ENCODE measurements at places on chromosomes 3 and 15.

GRCh38 chr3:53495520-53496391 is 1.3 kb downstream of the CACNA1D start:
- peaks cover 58% of the 10 kb centered on the region for H3K27me3 ChIP-seq
- DNase-seq, result peak; percentile 49
- no peak overlapping the region for H3K27ac ChIP-seq
- peak overlapping the region; percentile 82 for H3K4me3 ChIP-seq
- peaks cover 66% of the 10 kb centered on the region for H3K4me1 ChIP-seq

DNA sequence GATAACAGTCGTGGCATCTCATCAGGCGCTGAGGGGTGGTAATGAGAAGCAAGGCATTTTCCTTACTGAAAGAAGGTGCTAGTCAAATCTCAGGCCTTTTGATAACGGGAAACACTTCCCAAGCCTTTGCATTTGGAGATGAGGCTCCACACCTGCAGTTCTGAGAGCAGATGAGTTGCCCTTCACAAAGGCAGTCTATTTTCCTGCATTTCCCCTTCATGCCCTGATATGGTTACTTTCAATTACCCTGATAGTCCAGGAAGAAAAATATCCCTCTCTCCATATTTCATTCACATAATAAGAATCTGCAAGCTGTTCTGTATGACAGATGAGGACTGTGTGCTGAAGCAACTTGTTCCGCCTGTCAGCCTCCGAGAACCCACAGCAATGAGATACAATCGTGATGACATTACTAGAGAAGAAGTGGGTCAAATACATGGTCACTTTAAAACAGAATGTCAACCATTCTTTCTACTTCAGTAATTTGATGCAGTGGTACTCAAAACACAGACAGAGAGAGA is 25.0 kb downstream of the FHIT start:
- H3K36me3 ChIP-seq, result no peaks in the 10 kb centered on the region
- H3K27me3 ChIP-seq, result peaks cover 5% of the 10 kb centered on the region
- H3K27ac ChIP-seq, result no peak overlapping the region

DNA sequence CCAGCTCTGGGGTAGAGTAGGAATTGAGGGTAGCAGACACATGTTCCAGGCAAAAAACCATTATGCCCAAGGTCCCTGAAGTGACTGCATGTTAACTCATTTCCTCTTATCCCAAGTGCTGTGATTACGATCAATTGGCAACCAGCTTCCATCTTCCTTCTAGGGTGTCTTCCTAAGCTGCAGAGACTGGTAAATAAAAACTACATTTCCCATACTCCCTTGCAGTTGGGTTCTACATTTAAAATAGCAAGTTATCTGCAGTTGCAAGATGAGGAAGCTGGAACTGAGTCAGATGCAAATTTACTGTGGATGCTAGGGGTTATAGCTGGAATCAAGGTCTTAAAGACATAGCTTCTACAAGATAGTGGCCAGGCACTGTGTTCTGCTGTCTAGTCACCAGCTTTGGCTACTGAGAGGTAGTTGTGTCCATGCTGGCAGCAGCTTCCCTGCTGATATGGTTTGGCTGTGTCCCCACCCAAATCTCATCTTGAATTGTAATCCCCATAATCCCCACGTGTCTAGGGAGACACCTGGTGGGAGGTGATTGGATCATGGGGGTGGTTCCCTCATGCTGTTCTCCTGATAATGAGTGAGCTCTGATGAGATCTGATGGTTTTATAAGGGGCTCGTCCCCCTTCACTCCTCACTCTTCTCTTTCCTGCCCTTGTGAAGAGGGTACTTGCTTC is 51.3 kb upstream of the FBN1 start:
- no peak overlapping the region for H3K4me3 ChIP-seq
- H3K27ac ChIP-seq, result peak overlapping the region; percentile 47
- no peaks in the 10 kb centered on the region for H3K4me1 ChIP-seq
- no peaks in the 10 kb centered on the region for H3K36me3 ChIP-seq
- DNase-seq, result no peak

- no peak overlapping the region for H3K4me3 ChIP-seq
- H3K4me1 ChIP-seq, result peaks cover 22% of the 10 kb centered on the region
- H3K27ac ChIP-seq, result no peak overlapping the region
- no peaks in the 10 kb centered on the region for H3K36me3 ChIP-seq
Observed at GRCh38 chr3:58564456-58565160, 12.6 kb downstream of the FAM107A start.

GRCh38 chr15:69718916-69719315 is 266.3 kb downstream of the RPLP1 start:
- H3K27ac ChIP-seq, result no peak overlapping the region
- H3K27me3 ChIP-seq, result peaks cover 16% of the 10 kb centered on the region
- H3K4me3 ChIP-seq, result no peak overlapping the region
- H3K4me1 ChIP-seq, result peaks cover 12% of the 10 kb centered on the region

- peaks cover 57% of the 10 kb centered on the region for H3K36me3 ChIP-seq
- peak overlapping the region; percentile 96 for H3K27ac ChIP-seq
- H3K4me1 ChIP-seq, result peaks cover 34% of the 10 kb centered on the region
- H3K4me3 ChIP-seq, result no peak overlapping the region
Observed at GRCh38 chr15:93026380-93026817, 62.6 kb downstream of the RGMA start.

DNA sequence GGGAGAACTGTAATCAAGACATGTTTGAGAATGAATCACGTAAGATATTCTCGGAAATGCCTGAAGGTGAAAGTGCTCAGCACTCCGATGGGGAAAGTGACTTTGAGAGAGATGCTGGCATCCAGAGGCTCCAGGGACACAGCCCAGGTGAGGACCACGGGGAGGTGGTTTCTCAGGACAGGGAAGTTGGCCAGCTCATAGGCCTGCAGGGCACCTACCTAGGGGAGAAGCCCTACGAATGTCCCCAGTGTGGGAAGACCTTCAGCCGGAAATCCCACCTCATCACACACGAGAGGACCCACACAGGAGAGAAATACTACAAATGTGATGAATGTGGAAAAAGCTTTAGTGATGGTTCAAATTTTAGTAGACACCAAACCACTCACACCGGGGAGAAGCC is 19.8 kb downstream of the ZSCAN2 start:
- peaks cover 100% of the 10 kb centered on the region for H3K36me3 ChIP-seq
- DNase-seq, result no peak
- H3K4me3 ChIP-seq, result no peak overlapping the region
- no peaks in the 10 kb centered on the region for H3K4me1 ChIP-seq

DNA sequence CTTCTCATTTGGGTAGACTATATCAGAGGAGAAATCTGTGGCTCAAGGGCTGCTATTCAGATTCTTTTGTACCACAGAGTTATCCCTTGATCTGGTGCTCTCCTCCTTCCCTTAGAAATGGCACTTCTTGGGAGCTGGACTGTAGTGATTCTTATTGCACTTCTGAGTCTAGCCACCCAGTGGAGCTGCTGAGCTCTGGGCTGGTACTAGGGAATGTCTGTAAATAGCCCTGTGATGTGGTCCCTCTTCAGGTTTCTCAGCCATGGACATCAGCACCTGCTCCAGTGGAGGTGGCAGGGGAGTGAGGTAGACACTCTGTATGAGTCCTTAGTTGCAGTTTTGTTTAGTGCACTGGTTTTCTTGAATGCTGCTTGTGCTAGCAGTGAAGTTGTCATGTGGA is 1292.6 kb downstream of the SI start:
- DNase-seq, result peak; percentile 36
- no peak overlapping the region for H3K4me3 ChIP-seq
- H3K36me3 ChIP-seq, result no peaks in the 10 kb centered on the region

- H3K4me3 ChIP-seq, result no peak overlapping the region
- no peak overlapping the region for H3K27ac ChIP-seq
- peaks cover 3% of the 10 kb centered on the region for H3K27me3 ChIP-seq
- peaks cover 5% of the 10 kb centered on the region for H3K4me1 ChIP-seq
- no peak for DNase-seq
Observed at GRCh38 chr3:30847592-30847991, 46.9 kb downstream of the GADL1 start.

- H3K36me3 ChIP-seq, result no peaks in the 10 kb centered on the region
- no peak overlapping the region for H3K4me3 ChIP-seq
- peak overlapping the region; percentile 11 for H3K27ac ChIP-seq
- DNase-seq, result no peak
Observed at GRCh38 chr15:63434576-63435186, 53.0 kb upstream of the CA12 start.

DNA sequence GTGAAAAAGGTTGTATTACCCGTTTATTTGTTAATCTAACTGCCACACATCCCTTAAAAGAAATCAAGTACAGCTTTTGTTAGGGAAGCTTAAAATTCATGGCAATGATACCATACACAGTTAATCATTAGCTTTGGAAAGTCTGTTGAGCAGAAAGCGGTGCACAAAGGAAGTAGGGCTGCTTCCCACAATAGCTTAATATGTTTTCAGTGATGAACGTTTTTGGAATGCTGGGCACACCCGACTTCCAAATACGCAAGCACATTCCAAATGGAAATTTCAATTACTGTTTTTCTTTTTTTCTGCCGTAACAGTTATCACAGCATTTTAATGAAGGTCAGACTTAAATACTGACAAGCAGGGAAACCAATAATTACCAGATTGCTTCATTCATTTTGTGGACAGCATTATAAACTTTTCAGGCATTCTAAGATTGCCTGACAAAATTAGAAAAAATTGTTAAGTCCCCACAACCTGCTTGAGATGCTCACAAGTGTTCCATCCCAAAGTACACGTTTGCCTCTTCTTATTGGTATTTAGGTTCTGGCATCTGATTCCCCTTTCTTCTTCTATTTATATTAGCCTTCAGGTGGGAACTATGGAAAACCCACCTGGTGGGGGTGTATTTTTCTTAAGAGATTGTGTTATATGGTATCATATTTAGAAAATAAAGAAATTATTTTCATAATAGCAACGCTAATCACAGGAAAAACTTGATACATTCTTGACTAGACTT is 1.1 kb upstream of the ECT2 start:
- H3K27ac ChIP-seq, result no peak overlapping the region
- H3K4me1 ChIP-seq, result peaks cover 31% of the 10 kb centered on the region
- DNase-seq, result no peak
- H3K27me3 ChIP-seq, result peaks cover 2% of the 10 kb centered on the region
- H3K4me3 ChIP-seq, result peak overlapping the region; percentile 97
- H3K36me3 ChIP-seq, result peaks cover 18% of the 10 kb centered on the region

- no peak for DNase-seq
- peak overlapping the region; percentile 14 for H3K27ac ChIP-seq
- H3K36me3 ChIP-seq, result peaks cover 71% of the 10 kb centered on the region
- peaks cover 28% of the 10 kb centered on the region for H3K4me1 ChIP-seq
Observed at GRCh38 chr3:11549580-11550140, 94.1 kb downstream of the VGLL4 start.

DNA sequence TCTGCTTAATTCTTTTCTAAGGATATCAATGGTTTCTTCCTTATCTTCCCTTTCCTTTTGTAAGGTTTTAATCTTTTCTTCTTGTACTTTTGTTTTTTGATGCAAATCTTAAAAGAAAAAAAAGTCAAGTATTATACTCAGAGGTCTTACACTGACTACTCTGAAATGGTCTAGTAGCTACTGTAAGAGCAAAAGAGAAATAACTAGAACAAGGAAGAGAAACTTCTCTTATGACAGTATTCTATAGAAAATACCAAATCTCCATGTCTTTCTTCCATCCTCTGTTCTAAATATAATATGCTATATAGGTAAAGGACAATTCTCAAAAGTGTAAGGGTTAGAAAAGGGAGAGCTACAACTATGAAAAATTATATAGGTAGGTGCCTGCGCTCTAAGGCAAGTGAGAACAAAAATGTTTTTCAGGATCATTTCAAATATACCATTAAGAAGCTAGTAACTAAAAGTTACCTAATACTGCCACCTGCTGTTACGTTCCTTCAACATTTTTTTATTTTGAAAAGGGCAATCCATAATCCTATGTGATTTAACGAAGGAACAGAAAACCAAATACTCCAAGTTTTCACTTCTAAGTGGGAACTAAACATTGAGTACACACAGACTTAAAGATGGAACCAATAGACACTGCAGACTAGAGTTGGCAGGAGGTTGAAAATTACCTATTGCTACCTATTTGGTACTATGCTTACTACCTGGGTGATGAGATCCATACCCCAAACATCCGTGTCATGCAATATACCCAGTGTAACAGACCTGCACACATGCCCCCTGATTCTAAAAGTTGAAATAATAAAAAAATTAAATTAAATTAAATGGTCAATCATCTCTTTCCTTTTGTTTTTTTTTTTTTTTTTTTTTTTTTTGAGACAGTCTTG is 36.7 kb downstream of the CIP2A start:
- H3K36me3 ChIP-seq, result peaks cover 5% of the 10 kb centered on the region
- no peak for DNase-seq
- H3K4me1 ChIP-seq, result no peaks in the 10 kb centered on the region

DNA sequence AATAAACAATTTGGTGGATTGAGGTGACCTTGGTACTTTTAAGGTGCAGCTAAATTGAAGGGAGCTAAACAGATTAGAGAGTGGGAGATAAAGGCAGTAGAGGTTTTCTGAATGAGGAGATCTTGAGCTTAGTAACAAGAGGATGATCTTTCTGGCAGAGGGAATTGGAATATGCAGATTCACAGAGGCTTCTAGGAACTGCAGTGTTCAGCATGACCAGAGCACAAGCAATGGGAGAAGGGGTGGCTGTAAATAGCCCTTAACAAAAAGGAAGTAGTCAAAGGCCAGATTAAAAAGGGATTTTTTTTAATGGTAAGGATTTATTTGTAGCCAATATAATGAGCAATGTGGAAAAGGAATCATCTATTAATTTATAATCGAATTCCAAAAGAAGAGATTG is 5.7 kb upstream of the BNIP2 start:
- H3K4me3 ChIP-seq, result no peak overlapping the region
- peaks cover 34% of the 10 kb centered on the region for H3K27me3 ChIP-seq
- no peaks in the 10 kb centered on the region for H3K36me3 ChIP-seq
- H3K4me1 ChIP-seq, result peaks cover 4% of the 10 kb centered on the region
- no peak for DNase-seq

DNA sequence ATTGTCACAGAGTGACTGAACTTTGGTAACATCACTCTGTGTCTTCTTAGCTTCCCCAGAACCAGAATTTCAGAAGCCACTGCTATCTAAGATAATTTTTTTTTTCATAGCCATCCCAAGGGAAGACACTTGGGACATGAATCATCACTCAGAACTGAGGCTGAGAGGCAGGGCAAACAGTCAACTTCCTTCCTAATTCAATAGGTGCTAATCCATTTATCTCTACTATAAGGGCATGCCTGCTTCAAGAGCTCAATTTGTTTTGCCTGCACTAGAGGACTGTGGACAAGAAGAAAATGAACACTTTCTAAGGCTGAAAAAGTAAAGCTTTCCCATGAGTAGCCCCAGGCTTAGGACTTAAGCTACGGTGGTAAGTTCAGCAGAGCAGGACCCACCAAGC is 56.7 kb upstream of the MYRIP start:
- DNase-seq, result no peak
- H3K27me3 ChIP-seq, result peaks cover 5% of the 10 kb centered on the region
- H3K4me3 ChIP-seq, result no peak overlapping the region
- H3K27ac ChIP-seq, result no peak overlapping the region
- no peaks in the 10 kb centered on the region for H3K36me3 ChIP-seq

GRCh38 chr15:43799945-43800285 is at the start of gene SERINC4:
TSS of gene SERINC4 (minus strand) at chr15:43800220. CDS start at chr15:43799986, 234 bp downstream.
- H3K4me1 ChIP-seq, result peaks cover 63% of the 10 kb centered on the region
- peaks cover 65% of the 10 kb centered on the region for H3K36me3 ChIP-seq
- DNase-seq, result no peak
- H3K27me3 ChIP-seq, result no peaks in the 10 kb centered on the region

- H3K27ac ChIP-seq, result no peak overlapping the region
- H3K36me3 ChIP-seq, result no peaks in the 10 kb centered on the region
- H3K4me3 ChIP-seq, result no peak overlapping the region
- H3K27me3 ChIP-seq, result no peaks in the 10 kb centered on the region
- DNase-seq, result no peak
- no peaks in the 10 kb centered on the region for H3K4me1 ChIP-seq
Observed at GRCh38 chr3:105033081-105033480, 333.6 kb upstream of the ALCAM start.

GRCh38 chr15:89820666-89821611 is 6.3 kb upstream of the ANPEP start:
- peaks cover 67% of the 10 kb centered on the region for H3K27me3 ChIP-seq
- no peak overlapping the region for H3K4me3 ChIP-seq
- no peak overlapping the region for H3K27ac ChIP-seq
- peaks cover 5% of the 10 kb centered on the region for H3K36me3 ChIP-seq
- no peak for DNase-seq
- peaks cover 3% of the 10 kb centered on the region for H3K4me1 ChIP-seq

Measured in nephron progenitor cell (in vitro differentiated cells).